ENCODE measurements at places on chromosomes 2 and 18. TPM values are rescaled to one million over a fixed set of nuclear protein-coding genes. Genes with fewer than 3 reads are reported as not detected.

GRCh38 chr2:71452565-71452964, 796 bp upstream of the DYSF start:
- ATAC-seq, result peak; percentile 43

- no peak for ATAC-seq
Observed at GRCh38 chr2:178909507-178909906, 102.3 kb upstream of the TTN start.

DNA sequence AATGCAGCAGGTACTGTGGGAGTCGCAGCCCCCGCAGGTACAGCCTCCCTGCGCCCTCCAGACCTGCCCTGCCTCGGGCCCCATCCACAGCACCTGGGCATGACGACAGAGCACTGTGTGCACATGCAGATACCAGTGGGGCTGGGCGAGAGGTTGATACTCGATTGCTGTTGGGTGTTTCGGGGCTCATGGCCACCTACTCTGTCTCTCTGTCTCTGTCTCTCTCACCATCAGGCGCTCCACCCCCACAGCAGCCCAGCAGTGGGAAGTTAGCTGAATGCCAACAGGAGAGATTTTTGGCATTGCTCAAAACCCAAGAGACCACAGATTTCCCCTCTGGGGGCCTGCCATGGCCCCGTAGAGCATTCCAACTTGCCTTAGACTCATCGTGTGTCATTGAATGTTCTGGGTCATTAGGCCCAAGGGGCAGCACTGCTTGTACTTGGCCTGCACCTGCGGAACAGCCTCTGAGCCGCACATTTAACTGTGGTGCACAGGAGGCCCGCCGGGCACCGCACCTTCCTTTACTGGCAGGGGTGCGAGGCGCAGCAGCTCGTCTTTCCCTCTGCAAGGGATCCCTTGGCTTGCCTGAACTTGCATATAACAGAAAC, 18.8 kb downstream of the KCNIP3 start:
- ATAC-seq, result no peak

Gene MYL12B
- 271 TPM for total RNA-seq

- ATAC-seq, result no peak
Observed at GRCh38 chr18:37304012-37304680, 261.5 kb downstream of the CELF4 start.

GRCh38 chr18:54223568-54224241, 764 bp downstream of the MBD2 start:
- peak; percentile 67 for ATAC-seq

DNA sequence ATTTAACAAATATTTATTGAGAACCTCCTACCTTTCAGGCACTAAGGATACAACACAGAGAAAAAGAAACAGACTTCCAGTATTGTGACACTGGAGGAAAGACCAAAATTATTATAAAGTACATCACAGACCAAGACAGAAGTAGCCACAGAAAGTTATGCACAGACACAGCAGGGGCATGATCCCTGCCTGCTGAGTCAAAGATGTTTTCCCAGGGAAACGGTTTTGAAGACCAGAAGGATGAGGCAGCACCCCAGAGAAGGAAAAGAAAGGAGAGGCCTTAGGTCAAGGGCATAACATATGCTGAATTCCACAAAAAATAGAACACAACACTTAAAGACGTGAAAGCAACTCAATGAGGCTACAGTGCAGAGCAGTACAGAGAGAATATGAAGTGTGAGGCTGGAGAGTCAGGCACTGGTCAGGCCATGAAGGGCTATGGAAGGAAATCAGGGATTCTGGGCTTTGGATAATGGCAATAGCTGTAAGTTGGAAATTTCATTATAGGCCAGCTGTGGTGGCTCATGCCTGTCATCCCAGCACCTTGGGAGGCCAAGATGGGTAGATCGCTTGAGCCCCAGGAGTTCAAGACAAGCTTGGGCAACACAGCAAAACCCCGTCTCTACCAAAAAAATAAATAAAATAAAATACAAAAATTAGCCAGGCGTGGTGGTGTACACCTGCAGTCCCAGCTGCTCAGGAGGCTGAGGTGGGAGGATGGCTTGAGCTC, 8.2 kb downstream of the ADAM17 start:
- no peak for ATAC-seq

DNA sequence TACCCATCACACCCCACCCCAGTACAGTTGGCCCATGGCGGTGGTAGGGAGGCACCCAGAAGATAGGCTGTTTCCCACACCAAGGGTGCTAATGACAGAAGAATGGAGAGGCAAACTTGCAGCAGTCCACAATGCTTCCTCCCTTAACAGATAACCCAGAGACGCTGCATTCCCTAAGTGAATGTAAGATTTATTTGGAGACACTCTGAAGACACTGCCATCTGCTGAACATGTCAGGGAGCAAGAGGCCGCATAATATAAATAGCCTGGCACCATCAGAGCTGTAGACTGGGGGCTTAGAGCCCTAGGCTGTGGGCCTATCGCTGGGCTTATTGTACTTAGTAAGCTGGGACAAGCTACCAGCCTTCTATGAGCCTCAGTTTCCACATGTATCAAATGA, 2.2 kb upstream of the IWS1 start:
- no peak for ATAC-seq

Gene FEV
- total RNA-seq, result not detected

- no peak for ATAC-seq
Observed at GRCh38 chr2:236916181-236916580, 169.5 kb upstream of the COPS8 start.

Gene ICOS
- 194 TPM for total RNA-seq

DNA sequence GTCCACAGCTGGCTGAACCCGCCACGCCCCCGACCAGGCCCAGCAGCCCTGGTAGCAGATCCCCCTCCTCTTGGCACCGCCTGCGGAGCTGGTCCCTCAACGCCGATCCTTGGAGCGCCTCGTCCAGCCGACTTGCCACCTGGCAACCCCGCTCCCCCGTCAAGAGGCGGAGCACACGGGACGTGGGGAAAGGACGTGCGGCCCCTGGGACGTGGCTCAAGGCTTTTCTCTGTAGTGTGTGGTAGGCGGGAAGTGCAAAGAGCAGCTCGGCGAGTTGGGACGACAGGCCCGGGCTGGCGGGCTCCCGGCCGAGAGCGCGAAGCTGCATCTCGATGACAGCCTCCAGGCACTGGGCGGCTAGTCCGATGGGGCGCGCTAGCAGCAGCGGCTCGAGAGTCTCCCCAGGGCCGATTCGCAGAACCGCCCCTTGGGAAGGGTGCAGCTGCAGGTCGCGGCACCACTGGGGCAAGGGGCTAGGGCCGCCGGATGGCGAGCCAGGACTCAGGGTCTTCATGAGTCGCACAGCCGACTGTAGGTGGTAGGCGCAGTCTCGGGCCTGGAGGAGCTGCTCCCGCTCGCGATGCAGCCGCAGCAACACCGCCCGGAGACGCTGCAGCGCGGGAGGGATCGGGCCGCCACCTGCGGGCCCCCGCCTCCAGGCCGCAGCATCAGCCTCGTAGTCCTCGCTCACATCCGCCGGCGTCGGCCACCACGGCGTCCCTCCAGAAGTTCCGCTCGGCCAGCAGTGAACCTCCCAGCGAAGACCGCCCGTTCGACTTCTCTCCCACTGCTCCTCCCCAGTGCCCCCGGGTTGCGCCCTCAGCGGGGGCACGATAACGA, 617 bp downstream of the CCDC142 start:
- peak; percentile 53 for ATAC-seq

Gene CNPPD1
- 60.4 TPM for total RNA-seq

- ATAC-seq, result no peak
Observed at GRCh38 chr2:66665124-66665984, 230.4 kb downstream of the MEIS1 start.

- no peak for ATAC-seq
Observed at GRCh38 chr2:100796499-100797100, 23.3 kb upstream of the NPAS2 start.

DNA sequence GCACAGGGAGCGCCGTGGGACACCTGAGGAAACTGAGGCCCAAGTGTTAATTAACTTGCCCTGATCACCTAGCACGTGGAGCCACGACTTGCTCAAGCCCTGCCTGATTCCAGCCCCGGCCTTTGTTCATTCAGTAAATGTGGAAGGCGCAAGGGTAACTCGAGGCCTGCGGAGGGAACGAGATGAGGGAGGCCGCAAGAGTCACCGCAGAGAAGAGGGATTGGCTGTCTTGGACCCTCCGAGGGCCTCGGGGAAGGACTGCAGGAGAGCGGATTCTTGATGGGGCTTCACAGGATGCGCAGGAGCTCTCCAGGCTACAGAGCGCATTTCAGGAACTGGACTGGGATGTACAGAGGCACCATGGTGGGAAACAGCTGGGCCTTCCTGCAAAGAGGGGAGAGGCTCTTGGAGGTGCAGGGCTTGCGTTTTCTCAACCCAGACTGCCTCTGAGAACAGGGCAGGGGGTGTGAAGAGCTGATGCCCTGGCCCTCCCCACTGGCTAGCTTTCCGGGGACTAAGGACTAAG, 511 bp upstream of the ANKMY1 start:
- ATAC-seq, result no peak

Gene RELCH
- 23.2 TPM for total RNA-seq

GRCh38 chr2:70514612-70515055, 39.0 kb downstream of the TGFA start:
- no peak for ATAC-seq

DNA sequence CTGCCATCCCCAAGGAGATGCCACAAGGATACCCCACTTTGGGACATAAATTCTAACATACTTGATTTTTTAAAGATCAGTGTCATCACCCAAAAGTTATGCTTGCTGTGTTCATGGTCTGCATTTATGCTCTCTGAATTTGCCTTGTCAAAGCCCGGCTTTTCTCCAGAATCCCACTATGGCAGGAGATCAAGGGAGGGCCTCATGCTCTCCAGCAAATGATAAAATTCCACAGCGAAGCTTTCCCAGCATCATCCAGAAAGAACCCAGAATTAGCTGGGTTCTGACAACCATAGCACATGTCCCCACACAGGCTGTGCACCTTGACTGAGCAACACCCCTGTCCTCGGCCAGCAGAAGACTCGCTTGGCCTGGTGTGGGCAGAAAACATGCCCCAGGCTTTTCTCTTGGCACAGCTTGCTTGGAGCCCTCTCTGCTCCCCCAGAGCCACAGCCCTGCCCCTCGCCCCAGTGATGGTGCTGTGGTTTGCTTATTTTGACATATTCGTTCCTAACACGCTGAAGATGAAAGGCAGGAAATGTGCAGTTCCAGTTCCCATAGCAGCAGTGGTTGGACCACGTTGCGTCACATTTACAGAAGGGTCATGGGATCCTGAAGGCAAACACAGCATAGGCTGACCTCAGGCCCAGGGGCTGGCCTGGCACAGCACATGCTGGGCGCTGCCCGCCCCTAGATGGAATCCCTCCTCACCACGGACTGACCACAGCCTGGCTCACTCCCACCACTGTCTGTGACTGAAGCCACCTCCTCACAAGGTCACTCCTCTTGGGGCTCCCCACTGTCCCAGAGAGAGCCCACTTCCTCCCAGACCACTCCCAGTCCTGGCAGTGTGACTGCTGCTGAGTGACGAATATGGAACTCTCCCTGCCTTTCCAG, 14.1 kb upstream of the CHRNA1 start:
- peak; percentile 96 for ATAC-seq

Gene ANKRD30B
- not detected for total RNA-seq

- no peak for ATAC-seq
Observed at GRCh38 chr2:156704617-156705016, 268.4 kb downstream of the GPD2 start.

Gene KCNJ3
- total RNA-seq, result not detected

- no peak for ATAC-seq
Observed at GRCh38 chr2:204551512-204551863, 6.2 kb downstream of the PARD3B start.

Gene DPYSL5
- total RNA-seq, result not detected

Gene NYAP2
- total RNA-seq, result not detected

- ATAC-seq, result peak; percentile 38
Observed at GRCh38 chr2:47867205-47867604, 39.1 kb downstream of the FBXO11 start.

GRCh38 chr18:63207835-63208234, 111.7 kb downstream of the BCL2 start:
- no peak for ATAC-seq

DNA sequence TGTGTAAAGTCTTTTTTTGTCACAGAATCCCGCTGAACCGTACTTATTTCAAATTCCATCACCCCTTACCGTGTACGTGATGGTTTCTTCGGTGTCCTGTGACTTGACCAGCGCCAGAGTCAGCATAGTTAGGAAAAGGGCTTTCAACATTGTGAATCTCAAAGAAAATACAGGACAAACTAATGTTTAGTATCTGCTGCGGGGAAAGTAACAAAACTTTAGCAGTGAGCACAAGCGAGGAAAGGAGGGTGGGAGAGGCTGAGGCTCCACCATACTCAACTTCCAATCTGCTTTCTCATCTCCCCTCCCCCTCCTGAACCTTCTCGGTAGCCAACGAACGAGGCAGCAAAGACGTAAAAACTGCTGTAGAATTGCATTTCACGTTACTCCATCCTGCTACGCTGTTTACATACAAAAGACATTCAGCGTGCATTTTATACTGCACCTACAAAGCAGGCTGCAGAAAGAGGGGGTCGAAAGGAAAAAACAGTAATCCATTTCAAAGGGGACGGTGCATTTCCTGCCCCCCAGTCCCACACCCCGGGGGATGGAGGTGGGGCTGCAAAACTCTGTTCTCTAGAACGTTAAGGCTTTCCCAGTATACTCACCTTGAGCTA, 1.2 kb downstream of the EFEMP1 start:
- no peak for ATAC-seq

Gene ELOA2
- total RNA-seq, result not detected

DNA sequence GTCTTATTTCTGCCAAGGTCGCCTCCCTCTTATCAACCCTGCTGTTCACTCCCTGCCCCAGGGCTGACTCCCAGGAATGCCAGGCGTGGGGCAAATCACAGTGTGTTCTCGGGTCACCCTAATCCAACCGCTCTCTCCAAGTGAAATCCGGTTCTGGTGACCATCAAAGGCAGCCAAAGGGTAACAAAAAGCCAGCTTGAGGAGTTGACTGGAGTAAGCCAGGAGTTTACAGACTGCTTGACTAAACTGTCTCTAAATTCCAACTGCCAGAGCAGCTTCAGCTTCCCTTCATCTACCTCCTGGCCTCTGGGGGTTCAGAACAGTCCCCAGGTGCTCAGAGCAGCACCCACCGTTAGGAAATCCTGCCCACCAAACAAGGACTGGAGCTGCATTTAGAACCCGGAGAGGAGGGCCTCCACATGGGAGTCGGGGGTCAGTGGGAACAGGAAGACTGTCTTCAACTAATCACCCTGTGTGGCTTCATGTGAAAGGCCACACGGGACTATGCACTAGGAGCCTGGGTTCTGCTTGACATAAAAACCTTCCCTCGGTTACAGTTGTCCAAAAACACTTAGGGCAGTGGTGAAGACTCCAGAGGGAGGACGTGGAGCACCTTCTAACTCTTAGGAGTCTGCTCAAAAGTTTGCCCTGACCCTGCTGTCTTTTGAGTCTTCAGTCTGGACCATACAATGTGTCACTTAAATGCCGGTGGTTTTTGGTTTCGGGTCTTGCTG, 24.2 kb upstream of the MCFD2 start:
- ATAC-seq, result no peak

Gene SGPP2
- 17.0 TPM for total RNA-seq

DNA sequence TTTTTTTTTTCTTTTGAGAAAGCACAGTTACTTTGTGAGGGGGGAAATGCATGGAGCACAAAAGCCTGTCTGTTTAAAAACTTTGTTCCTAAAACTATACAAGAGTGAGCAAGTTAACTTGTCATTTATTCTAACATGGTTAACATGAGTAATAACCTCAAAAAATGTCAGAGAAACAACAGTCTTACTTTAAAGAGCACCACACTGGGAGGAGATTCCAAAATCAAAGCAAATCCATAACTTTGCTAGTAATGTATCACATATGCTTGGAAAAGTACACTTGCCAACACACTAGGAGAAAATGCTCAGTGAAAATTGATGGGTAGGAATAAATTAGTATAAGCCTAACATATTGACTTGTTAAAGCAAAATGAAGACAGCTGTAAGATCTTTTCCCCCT, 157.1 kb downstream of the PRPF40A start:
- ATAC-seq, result no peak

GRCh38 chr2:16348821-16349515, 316.7 kb downstream of the CYRIA start:
- no peak for ATAC-seq

Measured in activated T-helper 17 cell treated with anti-CD3 and anti-CD28 coated beads, Interleukin-2, amount 50 U/mL, for 72 hours (primary cell).